ENCODE measurements at places on chromosomes 2 and 18.

GRCh38 chr2:88024509-88024908, 8.2 kb upstream of the RNU2-63P start:
- DNase-seq: no peak

DNA sequence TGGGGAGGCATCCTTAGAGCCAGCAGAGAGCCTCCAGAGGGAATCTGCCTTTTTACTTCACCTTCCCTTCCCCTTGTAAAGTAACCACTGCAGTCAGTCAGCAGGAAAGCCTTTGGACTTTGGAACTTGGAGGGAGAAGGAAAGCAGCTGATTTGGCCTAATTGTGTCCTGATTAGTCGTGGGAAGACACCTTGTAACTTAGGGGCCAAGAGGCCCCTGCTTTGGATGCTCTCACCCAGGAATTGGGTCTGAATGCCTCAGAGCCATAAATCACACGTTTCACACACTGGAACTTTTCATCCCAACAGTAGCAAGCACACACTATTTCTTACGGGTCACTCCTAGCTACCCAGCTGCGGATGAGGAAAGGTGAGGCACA, 81.0 kb upstream of the PPM1B start:
- no peak for DNase-seq

GRCh38 chr2:23199115-23199918, 185.7 kb upstream of the KLHL29 start:
- no peak for DNase-seq

DNA sequence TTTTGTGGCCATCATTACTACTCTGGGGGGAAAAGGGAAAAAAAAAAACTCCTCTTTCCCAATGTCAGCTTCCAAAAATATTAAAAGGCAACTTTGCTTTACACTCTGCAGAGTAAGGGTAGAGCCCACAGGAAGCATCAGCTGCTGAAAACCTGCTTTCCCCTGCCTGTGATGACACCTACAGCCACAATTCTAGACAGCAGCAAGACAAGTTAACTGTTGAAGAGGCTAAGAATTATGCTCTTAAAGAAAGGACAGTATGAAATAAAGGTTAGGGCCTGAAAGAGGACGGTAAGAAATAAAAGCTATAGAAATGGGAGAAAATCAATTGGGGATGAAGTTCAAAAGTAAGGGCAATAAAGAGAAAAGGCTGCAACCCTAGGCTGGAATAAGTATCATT, 3.0 kb downstream of the PDE11A start:
- DNase-seq: no peak

DNA sequence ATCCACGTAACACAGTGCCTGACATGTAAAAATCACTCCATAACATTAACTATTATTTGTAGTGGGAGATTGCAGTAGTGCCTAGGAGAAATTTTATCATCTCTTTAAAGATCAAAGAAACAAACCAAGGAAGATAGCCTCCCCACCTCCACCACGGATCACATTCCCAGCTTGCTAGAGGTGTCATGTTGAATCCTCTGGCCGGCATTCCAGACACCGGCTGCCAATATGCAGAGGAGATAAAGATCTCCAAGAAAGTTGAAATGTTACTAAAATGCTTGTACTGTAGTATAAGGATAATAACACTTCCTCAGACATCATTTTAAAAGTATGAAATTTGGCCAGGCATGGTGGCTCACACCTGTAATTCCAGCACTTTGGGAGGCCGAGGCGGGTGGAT, 6.1 kb upstream of the ATG16L1 start:
- no peak for DNase-seq
